Stimulated activated CD4-positive, alpha-beta T cell treated with anti-CD3 and anti-CD28 coated beads, TNF-alpha, amount 100 ng/mL, for 4 hours (primary cell): ENCODE measurements at places on chromosomes 4 and X.

GRCh38 chr4:83054928-83055327, 19.9 kb downstream of the COPS4 start:
- DNase-seq: no peak

GRCh38 chr4:3360777-3361176, 68.0 kb downstream of the RGS12 start:
- DNase-seq: no peak

DNA sequence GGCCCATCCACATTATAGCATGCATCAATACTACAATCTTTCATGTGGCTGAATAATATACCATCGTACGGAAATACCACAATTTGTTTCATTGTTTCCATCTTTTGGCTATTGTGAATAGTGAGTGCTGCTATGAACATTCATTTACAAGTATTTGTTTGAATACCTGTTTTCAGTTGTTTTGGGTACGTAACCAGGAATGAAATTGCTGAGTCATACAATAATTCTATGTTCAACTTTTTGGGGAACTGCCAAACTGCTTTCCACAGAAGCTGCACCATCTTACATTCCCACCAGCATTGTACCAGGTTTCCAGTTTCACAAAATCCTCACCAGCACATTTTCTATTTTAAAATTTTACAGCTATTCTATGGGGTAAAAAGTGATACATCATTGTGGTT, 28.5 kb upstream of the MANBA start:
- no peak for DNase-seq

DNA sequence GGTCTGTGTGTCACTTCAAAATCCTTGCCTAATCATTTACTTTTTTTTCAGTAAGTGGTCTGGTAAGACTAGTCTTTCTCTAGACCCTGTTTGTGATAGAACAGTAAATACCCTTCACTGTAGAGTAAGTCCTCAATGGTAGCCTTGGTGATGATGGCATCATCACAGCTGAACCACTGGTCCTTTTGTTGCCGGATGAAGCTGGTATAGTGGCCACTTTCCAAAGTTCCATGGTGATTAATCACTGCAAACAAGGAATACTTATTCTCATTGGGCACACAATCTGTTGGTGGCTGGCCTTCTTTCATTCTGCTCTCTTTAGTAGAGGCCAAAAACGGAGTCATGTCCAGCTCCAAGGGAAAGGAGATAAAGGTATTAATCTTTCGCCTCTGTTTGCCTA, 2.9 kb downstream of the USP51 start:
- no peak for DNase-seq

DNA sequence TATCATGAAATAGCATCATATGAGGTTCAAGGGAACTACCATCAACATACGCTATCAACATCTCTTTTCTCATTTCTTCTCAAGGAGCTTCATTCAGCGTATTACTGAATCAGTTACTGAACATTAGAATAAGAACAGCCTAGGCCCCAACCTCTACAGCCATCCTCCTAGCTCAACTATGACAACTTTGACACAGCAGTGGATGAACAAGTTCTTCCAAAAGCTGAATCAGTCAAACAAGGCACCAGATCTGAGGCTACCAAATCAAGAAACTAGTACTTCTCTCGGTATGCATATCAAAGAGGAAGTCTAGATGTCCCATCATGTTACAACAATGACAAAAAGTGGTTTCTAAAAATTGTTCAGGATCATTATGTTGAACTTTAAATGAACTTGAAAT, 57.4 kb downstream of the GATB start:
- no peak for DNase-seq

DNA sequence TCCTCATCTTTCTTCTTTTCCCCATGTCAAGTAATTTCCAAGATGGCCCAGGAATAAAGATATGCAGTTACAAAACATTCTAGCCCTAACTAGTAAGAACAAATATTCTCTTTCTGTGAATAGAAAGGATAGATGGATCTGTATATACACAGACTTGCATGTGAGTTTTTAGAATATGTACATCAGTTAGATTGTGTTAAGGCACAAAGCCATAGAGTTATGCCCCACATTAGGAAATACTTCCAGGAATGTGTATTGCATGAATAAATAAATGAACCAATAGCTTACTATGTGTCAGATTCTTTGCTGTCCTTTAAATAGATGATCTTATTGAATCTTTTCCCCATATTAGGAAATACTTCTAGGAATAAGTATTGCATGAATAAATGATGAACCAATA, 46.0 kb upstream of the TMPRSS11E start:
- DNase-seq: no peak

- DNase-seq: no peak
Measured at GRCh38 chrX:68203211-68203610, 230.1 kb downstream of the OPHN1 start.

- DNase-seq: no peak
Measured at GRCh38 chrX:134891652-134892051, 99.1 kb upstream of the SMIM10 start.

- no peak for DNase-seq
Measured at GRCh38 chr4:40621592-40622512, 7.8 kb downstream of the RBM47 start.

GRCh38 chrX:68084765-68085164, 348.5 kb downstream of the OPHN1 start:
- DNase-seq: no peak

DNA sequence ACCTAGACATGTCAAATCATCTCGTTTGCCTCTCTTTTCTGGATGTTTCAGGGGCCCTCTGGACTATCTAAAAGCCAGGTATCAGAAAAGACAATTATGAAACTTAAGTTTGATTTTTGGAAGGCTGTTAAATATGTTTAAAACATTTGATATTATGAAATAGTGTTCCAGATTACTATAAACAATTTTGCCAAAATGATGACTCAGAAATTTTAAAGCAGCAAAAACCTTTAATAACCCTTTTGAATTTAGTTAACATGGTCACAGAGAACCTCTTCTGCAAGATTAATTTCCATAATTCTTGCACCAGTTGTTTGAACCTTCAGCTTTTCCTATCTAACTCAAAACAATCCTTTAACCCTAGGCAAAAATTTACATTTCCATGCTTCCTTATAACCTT, 18.8 kb upstream of the FAM47E start:
- DNase-seq: no peak

- DNase-seq: no peak
Measured at GRCh38 chr4:64883087-64883807, 474.0 kb upstream of the TECRL start.

- DNase-seq: no peak
Measured at GRCh38 chr4:91116861-91117260, 989.7 kb downstream of the CCSER1 start.

DNA sequence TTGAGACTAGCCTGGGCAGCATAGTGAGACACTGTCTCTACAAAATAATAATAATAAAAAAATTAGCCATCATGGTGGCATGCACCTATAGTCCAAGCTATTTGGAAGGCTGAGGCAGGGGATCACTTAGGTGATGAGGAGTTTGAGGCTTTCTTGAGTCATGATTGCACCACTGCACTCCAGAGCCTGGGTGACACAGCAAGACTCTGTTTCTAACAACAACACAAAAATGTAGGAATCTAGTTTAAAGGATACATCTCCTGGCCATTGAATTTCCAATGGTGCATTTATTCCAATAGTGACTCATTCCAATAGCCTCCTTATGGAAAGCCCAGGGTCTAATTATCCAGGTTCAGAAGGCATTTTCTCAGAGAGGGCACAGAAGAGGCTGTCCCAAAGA, 21.9 kb upstream of the HERC6 start:
- DNase-seq: no peak

GRCh38 chr4:63637270-63637669, 772.0 kb downstream of the TECRL start:
- DNase-seq: no peak

GRCh38 chr4:54657551-54658251, at the start of gene KIT:
KIT (plus strand) TSS chr4:54657957; CDS start chr4:54658015, 58 bp downstream.
- DNase-seq: no peak

DNA sequence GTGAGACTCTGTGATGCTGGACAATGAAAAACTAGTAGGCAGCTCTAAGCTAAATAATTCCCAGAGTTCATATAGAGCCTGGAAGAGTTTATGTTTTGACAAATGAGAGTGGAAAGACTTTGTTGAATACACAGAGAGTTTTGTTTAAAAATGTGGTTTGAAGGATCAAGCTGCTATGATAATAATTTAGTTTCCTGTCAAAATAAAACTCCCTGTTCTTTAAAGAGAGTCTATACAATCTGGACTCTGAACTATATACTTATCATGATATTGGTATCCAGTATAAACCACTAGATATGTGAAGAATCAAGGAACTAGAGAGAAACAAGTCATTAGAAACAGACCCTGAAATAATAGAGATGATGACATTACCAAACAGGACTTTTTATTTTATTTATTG, 158.6 kb downstream of the C4orf33 start:
- no peak for DNase-seq

- no peak for DNase-seq
Measured at GRCh38 chr4:12545812-12546211, 938.3 kb downstream of the RAB28 start.

- no peak for DNase-seq
Measured at GRCh38 chrX:102708900-102709299, 3.3 kb upstream of the GPRASP2 start.

DNA sequence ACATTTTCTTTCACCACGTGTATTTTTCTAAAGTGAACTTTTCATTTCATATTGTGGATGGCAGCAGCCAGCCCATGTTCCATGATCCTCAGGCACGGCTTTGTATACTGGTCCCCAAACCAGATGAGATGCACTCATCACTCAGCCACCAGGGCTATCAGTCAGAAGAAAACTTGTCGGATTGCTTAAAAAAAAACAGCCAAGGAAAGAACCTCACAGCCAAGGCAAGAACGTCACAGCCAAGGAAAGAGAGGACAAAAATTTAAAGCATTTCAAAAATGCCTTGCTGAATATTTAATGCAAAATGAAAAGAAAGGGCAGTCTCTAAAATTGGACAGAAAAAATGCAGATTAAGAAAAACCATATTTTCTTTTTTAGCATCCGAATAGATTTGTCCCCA, 333.3 kb downstream of the PDGFC start:
- DNase-seq: no peak

DNA sequence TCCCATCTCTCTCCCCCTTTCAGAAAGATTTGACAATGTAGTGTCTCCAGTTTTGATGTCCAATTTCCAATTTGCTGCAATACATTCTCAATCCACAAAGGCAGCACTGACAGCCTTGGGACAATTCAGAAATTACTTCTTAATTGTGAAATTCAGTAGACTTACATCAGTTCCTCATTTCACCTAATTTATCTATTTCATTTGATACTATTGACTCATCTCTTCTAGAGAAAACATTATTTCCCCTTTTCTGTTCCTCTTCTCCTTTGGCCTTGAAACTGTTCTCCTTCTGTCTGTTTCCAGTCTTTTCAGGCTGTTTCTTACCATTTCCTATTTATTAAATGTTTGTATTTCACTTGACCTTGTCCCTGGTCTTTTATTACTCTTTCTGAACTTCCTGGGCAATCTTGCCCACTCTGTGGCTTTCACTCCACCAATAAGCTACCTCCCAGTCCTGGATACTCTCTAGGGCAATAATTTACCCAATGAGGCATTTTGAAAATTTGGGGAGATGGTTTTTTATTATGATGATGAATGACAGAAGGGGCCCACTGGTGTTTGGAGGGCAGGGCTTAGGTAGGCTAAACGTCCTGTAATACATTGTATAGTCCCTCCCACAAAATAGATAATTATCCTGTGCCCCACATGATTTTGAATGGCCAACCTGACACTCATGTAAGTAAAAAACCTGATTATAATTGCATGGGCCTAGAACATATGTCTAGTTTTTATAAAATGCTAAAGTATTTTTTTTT, 498.0 kb upstream of the BOD1L1 start:
- no peak for DNase-seq

GRCh38 chr4:7842384-7843279, 97.0 kb downstream of the AFAP1 start:
- DNase-seq: no peak

DNA sequence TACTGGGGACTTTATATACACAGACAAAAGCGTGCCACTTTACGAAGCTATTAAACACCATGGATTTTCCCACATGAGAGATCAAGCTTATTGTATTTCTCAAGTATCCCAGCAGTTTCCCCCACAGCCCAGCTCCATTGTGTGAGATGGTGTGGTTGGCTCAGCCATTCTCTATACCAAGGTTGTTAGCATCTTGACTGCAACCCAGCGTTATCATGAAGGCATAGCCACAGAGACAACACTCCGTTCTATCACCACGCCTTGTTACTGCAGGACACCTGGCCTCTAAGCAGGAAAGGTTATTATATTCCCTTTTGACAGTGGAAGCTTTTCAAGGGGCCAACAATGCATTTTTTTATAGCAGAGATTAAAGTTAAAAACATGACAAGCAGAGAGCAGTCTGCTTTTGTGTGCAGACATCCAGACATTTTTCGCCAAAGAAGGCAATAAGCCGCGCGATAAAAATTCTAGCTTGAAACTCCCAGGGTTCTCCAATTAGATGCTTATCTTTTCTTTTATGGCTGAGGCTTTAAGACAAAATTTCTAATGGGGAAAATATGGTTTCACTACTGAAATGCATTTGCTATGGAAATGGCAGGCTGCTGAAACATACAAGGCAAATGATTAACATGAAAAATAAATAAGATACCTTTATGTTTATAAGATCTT, 206.1 kb downstream of the MID1 start:
- DNase-seq: no peak

GRCh38 chr4:6200922-6201362, 593 bp upstream of the JAKMIP1 start:
- no peak for DNase-seq

- DNase-seq: no peak
Measured at GRCh38 chr4:76984788-76985211, 35.2 kb downstream of the SEPTIN11 start.

DNA sequence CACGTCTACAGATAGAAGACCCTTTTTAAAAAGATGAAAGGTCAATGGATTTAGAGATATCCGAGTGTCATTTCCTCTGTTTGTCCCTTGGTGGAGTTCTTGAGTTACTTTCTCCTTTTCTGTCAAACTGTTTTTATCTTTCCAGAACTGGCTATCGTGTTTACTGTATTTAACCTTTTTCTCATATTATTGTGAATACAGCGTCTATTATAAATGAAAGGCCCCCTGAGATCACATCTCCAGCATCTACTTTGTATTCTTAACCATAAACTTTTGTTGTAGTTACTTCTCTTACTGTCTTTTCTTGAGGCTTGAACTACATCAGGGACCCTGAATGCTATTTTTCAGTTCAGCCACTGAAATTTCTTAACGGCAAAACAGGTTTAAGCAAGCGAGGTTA, 4.0 kb upstream of the PCDH7 start:
- DNase-seq: no peak

GRCh38 chr4:147596981-147597380, 20.2 kb upstream of the TMEM184C start:
- no peak for DNase-seq

GRCh38 chr4:184727430-184727829, 6.5 kb downstream of the CENPU start:
- no peak for DNase-seq

DNA sequence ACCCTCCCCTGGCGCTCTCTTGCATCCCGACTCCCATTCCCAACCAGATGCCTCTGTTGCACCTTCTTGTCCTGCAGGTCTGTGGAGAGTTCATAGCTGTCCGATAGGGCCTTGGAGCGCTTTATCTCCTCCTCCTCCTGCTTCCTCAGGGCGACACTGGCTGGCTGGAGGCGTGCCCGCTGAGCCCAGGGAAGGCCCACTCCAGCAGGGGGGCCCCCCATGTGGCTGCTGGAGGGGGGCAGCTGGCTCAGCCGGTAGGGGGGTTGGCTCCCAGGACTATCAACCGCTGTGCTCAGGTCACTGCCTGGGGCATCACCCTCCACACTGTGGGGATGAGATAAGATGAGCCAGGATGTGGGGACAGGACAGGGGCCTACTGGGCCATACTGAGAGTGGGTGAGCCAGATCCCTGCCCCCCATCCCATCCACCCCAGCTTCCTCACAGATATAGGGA, 25.6 kb downstream of the IQSEC2 start:
- no peak for DNase-seq
